ENCODE measurements at places on chromosomes 12 and 14. TPM values are rescaled to one million over a fixed set of nuclear protein-coding genes. Genes with fewer than 3 reads are reported as not detected.

The TAS2R50 gene
- 0.05 TPM for polyA plus RNA-seq

The DNAI7 gene
- polyA plus RNA-seq, result 0.34 TPM

The SLC38A4 gene
- 89.3 TPM for polyA plus RNA-seq

The IFNG-AS1 gene
- polyA plus RNA-seq, result not detected

The OR10P1 gene
- not detected for polyA plus RNA-seq

The WNT5B gene
- polyA plus RNA-seq, result 29.3 TPM

The SMCO2 gene
- polyA plus RNA-seq, result 0.21 TPM

The ARPC3 gene
- polyA plus RNA-seq, result 50.5 TPM

DNA sequence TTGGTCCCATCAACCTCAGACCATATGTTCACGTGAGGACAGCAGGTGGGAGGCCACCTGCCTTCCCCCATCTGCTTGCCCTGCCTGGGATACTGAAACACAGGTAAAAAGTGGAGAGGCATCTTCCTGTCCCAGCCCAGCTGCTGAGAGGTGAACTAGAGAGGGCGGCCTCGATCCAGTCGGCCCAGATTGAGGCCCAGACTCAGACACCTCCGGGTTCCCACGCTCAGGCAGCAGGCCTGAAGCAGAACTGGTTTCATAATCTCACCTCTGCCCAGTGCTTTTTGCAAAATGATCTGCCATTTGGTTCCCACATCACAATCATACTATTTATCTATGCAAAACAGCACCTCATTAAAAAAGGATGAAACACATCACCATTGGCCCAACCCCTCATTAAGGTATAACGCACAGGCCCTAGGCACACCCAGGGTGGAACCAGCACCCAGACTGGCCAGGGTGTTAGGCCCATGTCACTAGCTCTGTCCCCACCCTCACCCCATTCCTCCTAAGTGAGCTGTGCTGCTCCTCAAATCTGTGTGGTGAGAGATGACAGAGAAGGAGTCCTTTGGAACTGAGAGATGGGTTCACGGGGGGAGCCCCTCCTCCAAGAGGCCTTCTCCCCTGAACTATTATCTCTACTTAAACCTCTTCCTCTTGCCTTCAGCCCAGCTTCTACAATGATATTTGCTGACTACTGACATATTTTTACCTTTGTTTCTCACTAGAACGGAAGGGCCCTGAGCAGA is 81.1 kb downstream of the ZFP36L1 start:
- no peak for DNase-seq

GRCh38 chr14:88879022-88879421 is 54.6 kb downstream of the TTC8 start:
- no peak for DNase-seq

DNA sequence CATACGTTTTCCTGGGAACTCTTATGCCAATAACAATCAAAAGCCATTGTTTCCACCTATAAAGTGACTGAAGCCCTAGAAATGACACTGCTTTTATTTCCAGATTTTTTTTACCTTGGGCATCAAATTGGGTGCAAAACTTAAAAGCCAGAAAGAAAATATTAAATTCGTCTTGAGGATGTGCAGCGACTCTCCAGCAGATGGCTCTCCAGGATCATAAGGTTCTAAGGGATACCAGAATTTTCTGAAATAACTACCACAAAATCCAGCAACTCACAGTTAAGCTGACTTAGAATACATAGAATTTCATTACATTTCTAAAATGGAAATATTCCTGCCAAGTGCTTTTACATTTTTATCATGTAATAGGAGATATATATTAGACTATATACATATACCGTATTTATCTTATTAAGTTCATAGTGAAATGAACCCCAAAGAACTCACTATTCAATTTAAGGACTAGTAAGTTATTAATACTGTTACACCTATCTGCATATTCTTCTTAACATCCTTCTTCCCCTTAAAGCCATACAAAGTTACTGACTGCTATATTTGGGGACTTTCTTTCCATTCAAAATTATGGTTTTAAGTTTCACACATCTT is 44.0 kb downstream of the ARMH4 start:
- peak; percentile 51 for DNase-seq

GRCh38 chr12:58386136-58386535 is 444.8 kb downstream of the ATP23 start:
- DNase-seq, result no peak

GRCh38 chr12:95759039-95759438 is 31.5 kb downstream of the NTN4 start:
- no peak for DNase-seq

GRCh38 chr12:68832504-68832867 is 24.5 kb downstream of the MDM2 start:
- DNase-seq, result no peak

- DNase-seq, result no peak
Observed at GRCh38 chr14:33556382-33557121, 394.3 kb downstream of the EGLN3 start.

DNA sequence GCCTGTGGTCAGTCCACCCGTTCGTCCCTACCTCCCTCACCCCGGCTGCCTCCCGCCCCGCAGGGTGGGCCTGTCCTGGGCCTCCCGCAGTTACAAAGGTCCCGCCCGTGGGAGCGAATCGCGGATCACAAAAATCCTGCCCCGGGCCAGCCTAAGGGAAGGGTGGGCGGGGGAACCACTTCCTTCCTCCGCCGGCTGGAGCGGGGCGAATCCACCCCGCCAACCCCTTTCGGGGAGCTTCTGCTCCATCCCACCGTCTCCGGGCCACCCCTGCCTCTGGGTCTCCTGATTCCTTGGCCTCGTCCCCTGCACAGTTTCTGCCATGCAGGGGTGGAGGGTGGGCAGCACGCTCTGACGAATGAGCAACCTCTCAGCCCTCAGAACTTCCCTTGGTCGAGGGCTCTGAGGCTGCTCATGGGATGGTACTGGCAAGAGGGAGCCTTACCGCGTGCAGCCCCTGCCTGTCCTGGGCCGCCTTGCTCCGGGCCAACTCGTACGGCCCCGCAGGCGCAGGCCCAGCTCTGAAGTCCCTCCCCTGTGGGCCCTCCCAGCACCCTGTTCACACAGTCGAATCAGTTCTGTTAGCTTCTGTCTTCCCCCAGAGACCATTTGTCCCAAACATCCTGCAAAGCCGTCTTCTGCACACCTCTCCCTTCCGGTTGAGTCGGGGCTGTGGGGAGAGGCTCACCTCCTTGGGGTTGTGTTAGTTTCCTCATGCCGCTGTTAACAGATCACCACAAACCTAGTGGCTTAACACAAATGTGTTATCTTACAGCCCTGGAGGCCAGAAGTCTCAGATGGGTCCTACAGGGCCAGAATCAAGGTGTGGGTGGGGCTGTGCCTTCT is 589 bp upstream of the HVCN1 start:
- no peak for DNase-seq

DNA sequence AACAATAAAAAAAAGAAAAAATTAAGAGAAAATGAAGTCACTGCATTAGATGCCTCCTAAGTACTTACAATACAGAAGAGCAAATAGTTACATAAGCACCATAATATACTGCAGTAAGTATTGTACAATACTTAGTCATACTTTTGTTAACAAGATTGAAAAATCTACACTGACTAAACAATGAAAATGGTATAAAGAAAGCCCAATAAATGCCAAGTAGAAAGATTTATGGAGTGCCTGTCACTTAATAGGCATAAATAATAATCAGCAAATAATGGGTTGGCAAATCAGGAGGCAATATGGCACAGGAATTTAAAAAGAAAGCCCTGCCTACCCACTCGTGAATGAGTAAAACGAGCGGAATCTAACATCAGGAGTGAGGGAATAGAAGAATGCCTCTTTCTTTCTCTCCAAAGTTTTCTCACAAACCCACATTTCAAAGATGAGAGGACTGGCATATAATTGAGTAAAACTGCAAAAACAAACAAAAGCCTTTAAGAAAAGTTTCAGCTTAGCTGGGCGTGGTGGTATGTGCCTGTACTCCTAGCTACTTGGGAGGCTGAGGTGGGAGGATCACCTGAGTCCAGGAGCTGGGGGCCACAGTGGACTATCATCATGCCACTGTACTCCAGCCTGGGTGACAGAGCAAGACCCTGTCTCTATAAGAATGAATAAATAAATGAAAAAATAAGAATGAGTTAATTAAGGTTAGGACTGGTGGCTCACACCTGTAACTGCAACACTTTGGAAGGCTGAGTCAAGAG is 36.1 kb downstream of the CRY1 start:
- DNase-seq, result no peak

DNA sequence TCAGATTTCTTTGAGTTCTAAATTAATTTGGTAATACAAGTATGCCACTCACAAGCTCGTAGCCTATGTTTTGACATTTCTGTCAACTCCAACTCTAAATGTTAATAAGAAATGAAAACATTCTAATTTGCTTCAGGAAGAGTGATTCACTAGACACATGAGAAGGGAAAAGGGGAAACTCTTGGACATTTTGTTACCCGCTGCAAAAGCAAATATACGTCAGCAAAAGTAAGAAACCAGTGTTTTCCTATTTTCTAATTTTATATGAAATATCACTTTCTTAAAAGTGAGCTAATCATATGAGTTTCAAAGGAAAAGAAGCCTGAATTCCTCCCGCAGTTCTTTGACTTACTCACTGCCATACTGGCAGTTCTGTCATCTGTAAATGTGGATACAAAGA is 162.3 kb downstream of the GRIP1 start:
- no peak for DNase-seq

GRCh38 chr12:86826051-86826450 is 569.9 kb upstream of the MGAT4C start:
- DNase-seq, result no peak

GRCh38 chr14:76727901-76728300 is 33.4 kb upstream of the VASH1 start:
- no peak for DNase-seq

GRCh38 chr12:123091230-123092150 is 59.4 kb downstream of the PITPNM2 start:
- no peak for DNase-seq

DNA sequence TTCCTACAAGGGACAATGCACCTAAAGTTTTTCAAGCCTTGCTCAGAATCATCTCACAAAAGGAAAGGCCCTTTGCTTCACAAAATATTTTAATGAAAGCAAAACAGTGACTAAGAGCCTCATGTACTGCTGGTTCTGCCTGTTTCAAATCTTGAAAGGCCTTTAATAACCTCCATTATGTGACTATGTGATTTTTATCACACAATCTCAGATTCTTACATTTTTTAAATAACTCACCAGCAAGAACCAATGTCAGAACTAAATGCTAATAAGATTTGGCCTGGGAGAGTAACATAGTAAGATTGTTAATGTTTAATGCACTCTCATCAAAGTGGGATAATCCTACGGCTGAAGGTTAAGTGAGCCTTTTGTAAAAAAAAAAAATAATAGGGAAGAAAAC is 378.9 kb downstream of the RGS6 start:
- no peak for DNase-seq

- DNase-seq, result no peak
Observed at GRCh38 chr12:82414044-82414443, 55.7 kb downstream of the METTL25 start.

DNA sequence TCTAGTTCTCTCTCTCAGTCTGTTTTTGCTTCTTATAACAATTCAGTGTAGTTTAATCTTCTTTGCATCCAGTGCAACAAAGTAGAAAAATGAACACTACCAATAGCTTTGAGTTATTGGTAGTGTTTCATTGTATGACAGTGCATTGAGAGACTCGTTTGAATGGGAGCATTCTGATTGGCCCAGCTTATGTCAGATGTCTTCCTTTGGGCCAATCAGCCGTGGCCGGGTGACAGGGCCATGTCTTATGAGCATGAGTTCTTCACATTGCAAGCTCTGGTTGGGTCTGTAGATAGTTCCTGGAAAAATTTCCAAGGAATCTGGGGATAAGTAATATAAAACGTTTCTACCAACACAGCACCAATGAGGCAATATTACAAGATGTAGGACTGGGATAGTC is 36.5 kb downstream of the GYS2 start:
- DNase-seq, result no peak

- DNase-seq, result no peak
Observed at GRCh38 chr12:53201639-53202038, 5.4 kb downstream of the ITGB7 start.

DNA sequence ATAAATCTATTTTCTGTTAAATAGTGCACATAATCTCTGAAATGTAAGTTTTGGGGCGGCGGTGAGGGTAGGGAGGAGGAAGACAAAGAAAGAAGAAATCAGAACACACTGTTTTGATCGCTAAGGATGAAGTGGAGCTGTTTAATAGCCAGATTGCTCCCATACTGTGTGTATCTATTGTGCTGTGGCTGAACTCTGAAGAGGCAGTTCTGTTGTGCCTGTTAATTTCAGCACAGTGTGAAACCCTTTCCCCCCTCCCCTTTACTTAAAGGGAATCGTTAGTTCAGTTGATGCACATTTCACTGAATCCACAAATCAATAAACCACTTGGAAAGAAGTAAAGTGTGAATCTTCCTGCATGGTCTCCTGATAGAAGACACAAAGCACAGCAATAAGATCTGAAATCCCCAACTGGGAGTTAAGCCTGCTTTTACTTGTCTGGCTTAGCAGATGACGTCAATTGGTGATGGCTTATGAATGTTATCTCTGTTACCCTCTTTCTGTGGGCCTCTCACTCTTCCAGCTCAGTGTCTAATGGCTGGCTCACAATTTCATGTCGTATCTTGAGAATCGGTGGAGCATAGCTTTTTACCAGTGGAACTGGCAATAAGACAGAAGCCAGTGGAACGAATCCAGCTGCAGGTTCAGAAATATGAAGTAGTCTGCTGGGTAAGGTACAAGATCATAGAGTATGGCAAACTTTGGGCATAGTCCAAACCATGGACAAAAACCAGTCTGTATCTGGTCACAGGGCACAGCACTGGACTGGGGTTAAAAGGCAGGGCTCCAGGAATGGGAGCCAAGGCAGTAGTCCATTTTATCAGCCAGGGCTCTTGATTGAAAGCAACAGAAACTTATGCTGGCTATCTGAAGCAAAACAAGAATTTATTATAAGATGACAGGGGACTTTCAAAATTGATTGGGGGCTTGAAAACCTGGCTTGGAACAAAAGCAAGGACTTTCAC is 413.5 kb upstream of the SEL1L start:
- no peak for DNase-seq

GRCh38 chr14:68131907-68132306 is 312.3 kb downstream of the RAD51B start:
- no peak for DNase-seq

GRCh38 chr12:69988481-69989321 is 163.7 kb downstream of the MYRFL start:
- DNase-seq, result no peak

DNA sequence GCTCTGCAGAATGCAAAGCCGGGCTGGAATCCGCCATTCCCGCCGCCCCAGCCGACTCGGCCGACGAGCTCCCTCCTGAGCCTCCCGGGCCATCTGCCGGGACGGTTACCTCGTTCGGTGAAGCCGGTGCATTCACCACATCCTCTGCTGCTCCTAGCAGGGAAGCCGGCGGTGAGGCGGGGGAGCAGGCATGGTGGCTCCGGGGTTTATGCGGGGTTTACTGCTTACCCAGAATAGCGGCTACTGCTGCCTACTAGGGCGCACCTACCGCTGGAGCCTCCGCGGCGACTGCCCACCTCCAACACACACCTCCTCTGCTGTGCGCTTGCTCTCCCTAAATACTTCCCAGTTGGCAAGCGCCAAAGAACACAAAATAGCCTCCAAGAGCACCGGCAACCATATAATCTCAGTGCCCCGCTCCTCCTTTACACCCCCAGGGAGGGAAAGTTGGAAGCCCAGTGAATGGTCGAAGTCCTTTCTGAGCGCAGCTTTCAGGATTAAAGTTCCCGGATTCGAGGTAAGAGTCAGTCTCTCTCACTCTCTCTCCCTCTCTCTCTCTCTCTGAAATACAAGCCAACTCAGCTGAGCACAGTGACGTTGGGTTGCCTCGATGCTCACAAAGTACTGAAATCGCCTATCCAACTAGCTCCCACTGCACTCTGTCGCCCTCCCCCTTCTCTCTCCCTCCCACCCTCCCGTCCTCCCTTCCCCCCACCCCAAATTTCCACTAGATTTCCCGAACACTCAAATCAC is at the start of gene TBX5:
TBX5 (minus strand) TSS at position 626 of the 753 bp plus-strand sequence. CDS start 2,246 bp downstream, outside the sequence.
- DNase-seq, result no peak

All from SK-N-SH (cell line).